ENCODE measurements at places on chromosomes 7 and 10.

- peak; percentile 56 for DNase-seq
Observed at GRCh38 chr10:109975244-109976190, 32.3 kb upstream of the ADD3 start.

GRCh38 chr10:14545827-14546226 lies 215.1 kb upstream of the FRMD4A start:
- DNase-seq = peak; percentile 56

DNA sequence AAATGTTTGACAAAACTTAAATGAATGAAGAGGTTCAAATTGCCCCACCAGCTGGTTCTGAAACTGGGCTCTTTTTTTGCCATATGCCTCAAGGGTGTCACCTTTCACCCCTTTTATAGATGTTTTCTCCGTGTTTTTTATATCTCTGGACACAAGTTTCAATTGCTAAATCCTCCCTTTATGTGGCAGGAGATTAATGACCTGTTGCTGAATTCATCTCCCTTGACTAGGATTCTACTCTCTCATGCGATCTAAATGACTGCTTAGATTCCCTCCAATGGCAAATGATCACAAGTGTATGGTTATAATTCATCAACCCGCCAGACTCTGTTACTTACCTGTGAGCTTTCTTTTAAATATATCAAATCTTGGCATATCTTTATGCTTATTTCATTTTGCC lies 677.0 kb upstream of the POT1 start:
- DNase-seq = no peak

- DNase-seq = peak; percentile 73
Observed at GRCh38 chr7:16989811-16990413, 108.1 kb upstream of the AGR3 start.

DNA sequence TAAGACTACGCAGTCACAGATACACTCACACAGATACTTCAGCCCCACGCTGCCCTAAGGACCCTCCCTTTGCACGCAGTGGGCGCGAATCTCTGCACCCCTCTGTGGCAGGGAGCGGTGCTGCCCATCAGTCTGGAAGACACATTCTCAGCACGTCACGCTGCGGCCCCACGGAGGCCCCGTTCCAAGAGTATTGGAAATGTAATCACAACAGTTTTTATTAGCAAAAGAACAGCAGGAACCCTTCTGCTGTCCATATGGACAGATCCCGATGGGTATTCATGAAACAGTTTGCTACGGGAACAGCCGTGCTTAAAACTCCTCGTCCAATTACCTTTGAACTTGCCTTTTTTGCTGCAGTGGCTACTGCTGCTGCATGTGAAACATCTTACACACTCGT lies 131.0 kb downstream of the RPS24 start:
- no peak for DNase-seq
